Cerebellar cortex (tissue), 1 donor: ENCODE measurements at places on chromosomes 12 and 14.
A peak's percentile ranks its signal among the peaks of the same experiment; 100 is the strongest.

GRCh38 chr14:87059060-87059839 lies 933.7 kb downstream of the GALC start:
- no peak for DNase-seq

DNA sequence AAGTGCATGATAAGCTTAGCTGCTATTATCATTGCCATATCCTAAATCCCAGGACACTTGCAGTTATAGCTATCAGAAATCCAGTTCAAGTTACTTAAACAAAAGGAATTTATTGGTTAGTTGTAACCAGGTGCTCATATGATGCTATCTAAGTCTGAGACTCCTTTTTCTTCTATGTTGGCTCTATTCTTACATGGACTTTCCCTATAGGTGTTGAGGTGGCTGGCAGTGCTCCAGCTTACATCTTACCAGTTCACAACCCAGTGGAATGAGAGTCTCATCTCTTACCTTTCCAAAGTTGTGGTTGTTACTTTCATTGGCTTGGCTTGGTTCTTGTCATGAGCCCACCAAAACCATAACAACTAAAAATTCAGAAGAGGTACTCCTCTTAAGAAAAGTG lies 94.6 kb downstream of the DACT1 start:
- DNase-seq = no peak

DNA sequence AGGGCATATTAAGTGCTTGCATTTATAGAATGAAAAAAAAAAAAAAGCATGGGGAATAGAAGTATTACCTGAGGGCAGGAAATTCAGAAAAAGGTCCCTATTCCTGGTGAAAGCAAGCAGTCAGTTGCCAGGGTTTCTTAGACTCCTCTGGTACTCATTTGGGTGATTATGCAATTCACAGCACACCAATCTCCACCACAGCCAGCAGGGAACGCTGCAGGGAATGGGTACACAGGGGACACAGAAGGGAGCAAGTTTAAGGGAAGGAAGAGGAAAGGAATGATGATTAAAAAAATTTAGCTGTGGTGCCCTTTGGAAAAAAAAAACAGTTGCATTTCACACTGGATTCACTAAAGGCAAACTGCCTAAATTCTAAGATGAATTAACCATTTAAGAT lies 14.2 kb downstream of the BLTP3B start:
- peak; percentile 50 for DNase-seq

GRCh38 chr14:35403603-35404448 lies 723 bp downstream of the NFKBIA start:
- DNase-seq = peak; percentile 85

GRCh38 chr14:81095539-81095938 lies 125.2 kb downstream of the GTF2A1 start:
- no peak for DNase-seq

DNA sequence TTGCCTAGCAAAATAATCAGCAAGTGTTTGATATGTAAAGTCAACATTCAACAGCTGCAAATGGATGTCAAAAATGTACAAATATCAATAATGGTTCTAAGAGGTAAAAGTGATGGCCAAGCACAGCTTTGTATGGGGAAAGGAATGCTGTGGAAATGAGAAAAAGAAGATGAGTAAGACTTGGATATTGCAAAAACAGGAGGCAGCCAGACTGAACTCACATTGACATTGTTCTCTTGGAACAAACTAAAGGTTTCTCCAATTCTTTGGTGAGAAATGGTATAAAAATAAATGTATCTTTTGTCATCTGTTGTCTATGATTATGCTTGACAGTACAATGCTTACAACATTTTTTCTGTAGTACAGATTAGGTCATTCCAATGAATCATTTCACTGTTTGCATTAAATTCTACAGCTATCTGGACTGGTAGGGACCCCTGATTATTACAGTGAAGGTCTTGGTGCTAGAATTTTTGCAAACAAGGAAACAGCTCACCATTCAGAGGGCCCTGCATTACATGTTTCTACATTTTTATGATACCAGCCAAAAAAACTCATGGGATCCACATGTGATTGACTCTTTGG lies 465.7 kb downstream of the NOVA1 start:
- DNase-seq = no peak

- DNase-seq = no peak
Measured at GRCh38 chr14:93171376-93171775, 13.3 kb downstream of the MOAP1 start.

DNA sequence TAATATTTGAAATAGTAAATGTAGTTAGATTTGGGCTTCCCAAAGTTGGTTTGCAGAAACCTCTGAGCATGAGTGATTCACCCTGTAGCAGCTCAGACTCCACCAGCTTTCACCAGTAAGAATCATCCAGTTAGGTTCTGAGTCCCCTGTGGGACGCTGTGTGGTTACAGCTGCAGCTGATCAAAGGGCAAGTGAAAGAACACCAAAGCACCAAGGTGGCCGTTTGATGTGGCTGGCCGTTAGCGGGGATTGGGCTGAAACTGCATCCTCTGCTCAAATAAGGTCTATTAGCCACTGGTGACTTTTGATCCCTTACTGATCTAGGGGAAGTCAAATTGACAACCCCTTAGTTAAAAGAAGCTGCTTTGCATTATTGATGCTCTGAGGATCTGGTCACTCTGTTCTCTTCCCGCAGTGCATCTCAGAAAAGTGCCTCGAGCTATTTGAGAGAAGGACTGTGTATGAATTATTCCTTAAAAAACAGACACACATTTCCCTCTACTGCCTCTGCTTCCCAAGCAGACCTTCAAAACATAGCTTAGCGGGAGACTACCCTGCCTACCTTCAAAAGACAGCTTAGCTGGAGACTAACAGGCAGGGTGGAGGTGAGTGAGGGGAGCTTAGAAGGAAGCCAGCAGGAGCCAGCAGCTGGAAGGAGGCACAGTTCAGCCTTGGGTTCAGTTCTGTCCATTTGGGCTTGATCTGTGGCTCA lies 3.7 kb downstream of the ABHD12B start:
- no peak for DNase-seq

DNA sequence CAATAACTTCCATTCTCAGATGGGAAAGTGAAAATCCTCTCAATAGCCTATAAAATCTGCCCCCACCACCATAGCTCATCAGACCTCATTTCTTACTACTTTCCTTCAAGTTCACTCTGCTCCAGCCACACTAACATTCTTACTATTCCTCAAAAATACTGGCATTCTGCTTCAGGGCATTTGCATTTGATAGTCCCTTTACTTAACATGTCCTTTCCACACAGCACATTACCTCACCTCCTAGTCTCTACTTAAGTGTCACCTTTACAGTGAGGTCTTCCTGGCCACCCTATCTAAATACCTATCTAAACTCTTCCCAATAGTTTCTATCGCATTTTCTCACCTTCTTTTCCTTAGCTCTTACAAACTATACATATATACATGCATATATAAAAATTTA lies 6.8 kb downstream of the EML5 start:
- no peak for DNase-seq

DNA sequence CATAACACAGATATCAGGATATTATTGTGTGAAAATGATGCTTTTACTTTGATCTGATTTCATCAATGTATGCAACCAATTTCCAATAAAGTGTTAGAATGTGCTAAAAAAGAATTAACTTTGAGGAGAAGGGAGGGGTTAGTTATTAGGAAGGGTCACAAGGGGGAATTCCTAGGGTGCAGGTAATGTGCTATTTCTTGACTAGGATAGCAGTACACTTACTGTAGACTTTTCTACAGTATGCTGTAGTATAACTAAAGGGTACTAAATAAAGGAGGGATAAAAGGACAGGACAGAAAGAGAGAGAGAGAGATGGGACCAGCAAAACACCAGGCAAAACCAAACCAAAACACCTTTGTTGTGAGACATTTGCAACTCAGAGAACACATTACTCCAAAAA lies 121.4 kb upstream of the RAP1B start:
- no peak for DNase-seq

- DNase-seq = peak; percentile 30
Measured at GRCh38 chr12:40224439-40225291, at the start of gene LRRK2. TSS of gene LRRK2 (plus strand) at chr12:40224997. CDS start at chr12:40225132, 135 bp downstream.

DNA sequence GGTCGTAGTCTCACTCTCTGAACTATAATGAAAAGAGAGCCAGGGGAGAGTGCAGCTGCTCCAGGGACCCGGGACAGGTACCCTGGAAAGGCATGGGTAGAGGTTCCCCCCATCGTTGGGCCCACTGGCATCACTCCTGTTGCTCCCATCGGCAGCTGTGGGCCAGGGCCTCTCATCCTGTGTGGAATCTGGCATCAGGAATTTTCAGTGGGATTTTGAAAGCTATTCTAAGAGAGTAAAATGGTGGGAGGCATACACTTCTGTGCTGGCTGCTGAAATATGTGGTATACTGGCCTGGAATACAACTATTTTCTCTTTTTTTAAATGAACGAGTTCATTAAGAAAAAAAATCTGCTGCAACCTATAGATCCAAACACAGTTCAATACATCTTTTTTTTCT lies 38.1 kb downstream of the EML1 start:
- DNase-seq = no peak

GRCh38 chr14:91482263-91483013 lies 27.7 kb downstream of the PPP4R3A start:
- no peak for DNase-seq

GRCh38 chr12:12992418-12993130 lies 7.5 kb downstream of the HEBP1 start:
- DNase-seq = no peak

- no peak for DNase-seq
Measured at GRCh38 chr12:5154091-5154490, 110.4 kb downstream of the KCNA5 start.

GRCh38 chr14:33949411-33949893 lies 1.4 kb downstream of the EGLN3 start:
- no peak for DNase-seq

DNA sequence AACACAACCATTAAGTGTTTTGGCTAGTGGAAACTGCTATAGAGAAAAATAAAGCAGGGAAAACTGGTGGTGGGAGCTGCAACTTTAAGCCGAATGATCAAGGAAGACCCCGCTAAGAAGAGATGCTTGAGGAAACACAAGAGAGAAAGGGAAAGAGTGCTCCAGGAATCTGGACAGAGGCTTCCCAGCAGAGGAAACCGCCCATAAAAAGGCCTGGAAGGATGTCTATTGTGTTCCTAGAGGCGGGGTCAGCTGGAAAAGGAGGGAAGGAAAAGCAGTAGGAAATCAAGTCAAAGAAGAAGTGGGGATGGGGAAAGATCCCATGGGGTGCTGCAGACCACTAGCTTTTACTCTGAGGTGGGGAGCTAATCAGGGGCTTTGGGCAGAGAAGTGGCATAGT lies 12.4 kb downstream of the SLC2A13 start:
- no peak for DNase-seq

DNA sequence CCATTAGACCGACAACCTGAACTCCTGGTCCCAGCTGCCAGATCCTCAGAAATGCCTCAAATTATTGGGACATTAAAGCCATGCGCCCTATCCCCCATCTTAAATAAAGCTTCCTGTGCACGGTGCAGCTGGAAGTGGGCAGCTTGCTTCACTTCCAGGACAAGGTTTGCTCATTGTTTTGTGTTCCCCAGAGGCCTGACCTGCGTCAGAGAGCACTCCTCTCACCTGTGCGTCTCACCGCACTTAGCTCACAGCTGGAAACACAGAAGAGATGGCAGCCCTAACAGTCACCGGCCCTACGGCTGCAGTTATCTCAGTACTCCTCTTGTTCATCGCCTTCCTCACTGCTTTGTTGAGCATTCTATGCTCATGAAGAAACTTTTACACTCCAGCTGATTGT lies 135.5 kb downstream of the ANO2 start:
- DNase-seq = no peak

DNA sequence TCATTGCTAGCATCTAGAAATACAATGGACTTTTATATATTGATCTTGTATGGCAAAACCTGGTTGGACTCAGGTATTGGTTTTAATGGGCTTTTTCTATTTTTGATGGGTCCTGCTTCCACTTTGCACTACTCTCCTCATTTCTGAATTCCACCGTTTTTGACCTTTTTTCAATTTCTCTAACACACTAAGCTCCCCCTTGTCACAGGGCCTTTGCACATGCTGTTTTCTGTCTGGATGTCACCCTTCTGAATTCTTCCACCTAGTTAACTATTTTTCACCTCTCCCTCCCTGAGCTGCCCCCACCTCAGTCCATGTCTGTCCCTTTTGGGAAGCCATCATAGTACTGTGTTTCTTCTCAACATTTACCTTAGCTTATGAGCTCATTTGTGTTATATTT lies 112.7 kb upstream of the FRMD6 start:
- DNase-seq = no peak
